ENCODE measurements at places on chromosomes 3 and 15. TPM values are rescaled to one million over a fixed set of nuclear protein-coding genes. Genes with fewer than 3 reads are reported as not detected.
A peak's percentile ranks its signal among the peaks of the same experiment; 100 is the strongest.

DNA sequence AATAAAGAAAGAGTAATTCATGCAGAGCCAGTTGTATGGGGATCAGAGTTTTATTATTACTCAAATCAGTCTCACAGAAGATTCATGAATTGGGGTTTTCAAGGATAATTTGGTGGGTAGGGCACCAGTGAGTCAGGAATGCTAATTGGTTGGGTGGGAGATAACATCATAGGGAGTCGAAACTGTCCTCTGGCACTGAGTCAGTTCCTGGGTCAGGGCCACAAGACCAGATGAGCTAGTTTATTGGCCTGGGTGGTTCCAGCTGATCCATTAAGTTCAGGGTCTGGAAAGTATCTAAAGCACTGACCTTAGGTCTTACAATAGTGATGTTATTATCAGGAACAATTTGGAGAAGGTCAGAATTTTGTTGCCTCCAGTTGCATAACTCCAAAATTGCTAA is 998.6 kb upstream of the EPHA6 start:
- DNase-seq: no peak

TGM5 gene
- total RNA-seq: not detected

- DNase-seq: peak; percentile 11
Observed at GRCh38 chr15:72227720-72228119, 3.3 kb downstream of the PKM start.

DNA sequence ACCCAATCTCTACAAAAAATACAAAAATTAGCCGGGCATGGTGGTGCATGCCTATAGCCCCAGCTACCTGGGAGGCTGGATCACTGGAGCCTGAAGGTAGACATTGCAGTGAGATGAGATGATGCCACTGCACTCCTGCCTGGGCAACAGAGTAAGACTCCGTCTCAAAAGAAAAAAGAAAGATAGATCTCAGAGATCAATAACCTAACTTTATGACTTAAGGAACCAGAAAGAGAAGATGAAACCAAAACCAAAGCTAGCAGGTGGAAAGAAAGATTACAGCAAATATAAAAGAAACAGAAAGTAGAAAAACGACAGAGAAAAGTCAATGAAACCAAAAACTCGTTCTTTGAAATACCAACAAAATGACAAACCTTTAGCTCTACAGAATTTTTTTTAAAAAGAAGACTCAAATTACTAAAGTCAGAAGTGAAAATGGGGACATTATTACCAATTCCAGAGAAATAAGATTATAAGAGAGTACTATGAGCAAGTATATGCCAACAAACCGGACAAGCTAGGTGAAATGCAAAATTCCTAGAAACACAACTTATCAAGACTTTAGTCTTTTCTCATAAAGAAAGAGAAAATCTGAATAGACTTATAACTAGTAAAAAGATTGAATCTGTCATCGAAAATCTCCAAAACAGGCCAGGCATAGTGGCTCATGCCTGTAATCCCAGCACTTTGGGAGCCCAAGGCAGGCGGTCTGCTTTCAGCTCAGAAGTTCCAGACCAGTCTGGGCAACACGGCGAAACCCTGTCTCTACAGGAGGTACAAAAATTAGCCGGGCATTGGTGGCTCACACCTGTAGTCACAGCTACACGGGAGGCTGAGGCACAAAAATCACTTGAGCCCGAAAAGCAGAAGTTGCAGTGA is 35.0 kb downstream of the ACAP2 start:
- no peak for DNase-seq

ATP13A5 gene
- not detected for total RNA-seq

SEMA3B gene
- total RNA-seq: 0.60 TPM

DNA sequence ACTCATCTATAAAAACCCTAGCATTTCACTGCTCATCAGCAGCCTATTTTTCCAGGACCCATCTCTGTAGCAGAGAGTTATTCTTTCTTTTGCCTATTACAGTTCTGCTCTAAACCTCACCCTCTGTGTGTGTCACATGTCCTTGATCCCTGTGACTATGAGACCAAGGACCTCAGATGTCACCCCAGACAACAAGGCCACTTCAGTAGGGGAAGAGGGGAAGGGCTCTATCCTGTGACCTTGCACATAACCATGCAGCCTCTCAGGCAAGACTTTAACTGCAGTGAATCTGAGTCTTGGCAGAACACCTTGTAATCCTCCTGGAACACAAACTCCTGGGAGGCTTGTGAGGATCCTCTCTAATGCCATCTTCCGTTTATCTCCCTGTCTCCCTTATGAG is 4.4 kb upstream of the ZNF589 start:
- DNase-seq: no peak

GRCh38 chr15:100484443-100484842 is 44.3 kb downstream of the CERS3 start:
- no peak for DNase-seq

THRB gene
- under 0.01 TPM for total RNA-seq

- DNase-seq: no peak
Observed at GRCh38 chr3:166569589-166569988, 732.4 kb upstream of the BCHE start.

- no peak for DNase-seq
Observed at GRCh38 chr3:21942328-21942727, 191.3 kb upstream of the ZNF385D start.

DNA sequence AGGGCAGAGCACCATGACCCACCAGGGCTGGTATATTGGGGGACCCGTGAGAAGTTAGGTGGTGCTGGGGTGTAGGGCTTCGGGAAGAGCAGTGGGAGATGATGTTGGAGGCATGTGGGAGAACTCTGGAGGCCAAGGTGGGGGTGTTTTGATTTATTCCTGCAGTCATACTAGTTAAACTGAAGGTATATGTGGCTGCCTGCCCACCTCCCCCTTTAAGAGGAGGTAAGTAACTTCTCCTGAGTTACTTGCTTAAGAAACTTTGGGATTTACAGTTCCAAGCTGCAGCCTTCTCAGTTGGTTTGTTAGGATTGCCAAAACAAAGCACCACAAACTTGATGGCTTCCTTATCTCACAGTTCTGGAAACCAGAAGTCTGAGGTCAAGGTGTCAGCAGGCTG is 73.1 kb upstream of the AGBL1 start:
- no peak for DNase-seq

IL16 gene
- total RNA-seq: 1.5 TPM

LTK gene
- total RNA-seq: not detected

DNA sequence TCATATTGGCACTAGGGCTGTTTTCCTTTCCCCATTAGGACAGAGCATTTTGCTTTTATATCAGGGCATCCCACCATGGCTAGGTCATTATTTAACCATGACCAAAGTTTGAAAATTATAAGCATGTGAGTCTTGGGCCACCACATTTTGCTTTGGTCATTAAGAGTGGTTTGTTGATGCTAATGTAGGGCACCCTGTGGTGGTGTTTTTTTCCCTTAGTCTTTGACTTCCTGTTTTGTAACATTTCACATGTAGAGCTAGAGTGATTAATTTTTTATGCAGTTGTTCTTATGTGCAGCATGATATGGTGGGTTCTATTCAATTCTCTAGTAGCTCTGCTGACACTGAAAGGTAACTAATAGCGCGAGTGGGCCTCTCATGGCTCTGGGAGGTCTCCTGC is 249.6 kb upstream of the ROBO1 start:
- no peak for DNase-seq

IQCF5 gene
- not detected for total RNA-seq

DNA sequence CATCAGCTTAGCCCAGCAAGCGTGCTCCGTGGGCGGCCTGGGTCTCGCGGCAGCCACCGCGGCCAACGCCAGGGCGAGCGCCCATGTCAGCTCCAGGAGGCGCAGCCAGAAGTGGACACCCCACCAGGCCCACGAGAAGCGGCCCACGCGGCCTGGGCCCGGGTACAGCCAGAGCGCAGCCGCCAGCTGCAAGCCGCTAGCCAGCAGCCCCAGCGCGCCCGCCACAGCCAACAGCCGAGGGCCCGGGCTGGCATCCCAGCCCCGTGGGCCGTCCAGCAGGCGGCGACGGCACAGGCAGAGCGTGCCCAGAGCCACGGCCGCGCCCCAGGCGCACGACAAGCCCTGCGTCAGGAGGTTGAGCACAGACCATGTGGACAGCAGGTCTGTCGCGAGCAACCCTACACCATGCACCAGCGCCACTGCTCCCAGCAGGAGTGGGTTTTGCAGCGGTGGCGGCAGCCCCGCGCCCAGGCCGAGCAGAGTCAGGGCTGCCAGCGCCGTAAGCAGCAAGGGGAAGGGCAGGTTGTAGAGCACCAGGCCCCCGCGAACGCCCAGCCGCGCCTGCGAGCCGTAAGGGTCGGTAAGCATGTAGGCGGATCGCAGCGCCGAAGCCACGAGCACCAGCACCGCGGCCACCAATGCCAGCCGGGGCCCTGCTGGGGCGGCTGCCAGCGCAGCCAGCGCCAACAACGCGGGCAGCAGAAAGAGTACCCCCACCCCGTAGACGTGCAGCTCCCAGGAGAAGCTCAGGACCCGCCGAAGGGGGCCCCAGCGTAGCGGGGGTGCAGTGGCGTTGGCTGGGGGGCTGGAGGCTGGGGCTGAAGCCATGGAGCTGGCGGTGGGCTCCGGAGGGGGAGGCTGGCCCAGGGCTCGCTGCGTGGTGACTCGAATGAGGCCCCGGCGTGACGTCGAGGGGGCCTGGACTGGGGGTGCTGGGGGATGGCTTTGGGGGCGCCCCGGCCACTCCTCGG is 4.9 kb downstream of the PRRT3 start:
- DNase-seq: peak; percentile 86

SLC35A5 gene
- total RNA-seq: 35.7 TPM

DNA sequence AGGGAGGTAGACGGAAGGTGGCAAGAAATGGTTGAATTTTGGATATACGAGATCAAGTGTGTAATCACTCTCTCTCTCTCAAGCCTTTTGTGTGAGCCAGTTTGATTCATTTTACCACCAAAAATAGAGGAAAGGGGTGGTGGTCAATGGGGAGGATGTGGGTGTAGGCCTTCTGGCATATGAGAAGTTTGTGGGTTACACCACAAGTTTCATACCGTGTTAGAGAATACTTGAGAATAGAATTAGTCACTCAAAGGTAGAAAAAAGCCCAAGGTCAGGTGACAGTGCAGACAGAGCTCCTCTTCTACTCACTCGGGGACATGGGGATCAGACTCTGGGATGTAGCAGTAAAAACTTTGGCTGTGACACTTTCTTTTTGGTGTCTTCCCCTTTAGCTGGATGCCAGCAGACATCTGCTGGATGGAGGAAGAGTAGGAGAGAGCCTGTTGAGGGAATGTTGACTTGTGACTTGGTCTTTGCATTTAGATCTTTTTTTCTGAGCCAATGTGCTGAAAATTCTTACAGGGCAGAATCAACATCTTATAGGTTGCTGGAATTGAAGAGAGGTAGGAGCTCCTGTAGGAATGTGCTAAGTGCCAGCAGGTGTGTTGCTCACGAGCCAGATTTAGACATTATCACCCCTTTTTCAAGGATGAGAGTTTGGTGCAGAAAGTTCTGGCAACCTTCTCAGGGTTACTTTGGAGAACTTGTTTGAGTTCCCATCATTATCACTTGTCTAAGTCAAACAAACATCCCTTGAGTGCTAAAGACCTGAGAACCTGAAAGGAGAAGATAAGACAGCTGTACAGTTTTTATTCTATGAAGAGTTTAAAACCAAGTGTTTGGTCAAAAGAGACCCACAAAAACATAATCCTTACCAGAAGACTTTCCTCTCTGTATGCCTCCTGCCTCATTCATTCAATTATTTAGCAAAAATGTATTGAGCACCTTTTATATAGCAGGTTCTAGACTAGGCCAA is 43.9 kb upstream of the RYK start:
- no peak for DNase-seq

DNA sequence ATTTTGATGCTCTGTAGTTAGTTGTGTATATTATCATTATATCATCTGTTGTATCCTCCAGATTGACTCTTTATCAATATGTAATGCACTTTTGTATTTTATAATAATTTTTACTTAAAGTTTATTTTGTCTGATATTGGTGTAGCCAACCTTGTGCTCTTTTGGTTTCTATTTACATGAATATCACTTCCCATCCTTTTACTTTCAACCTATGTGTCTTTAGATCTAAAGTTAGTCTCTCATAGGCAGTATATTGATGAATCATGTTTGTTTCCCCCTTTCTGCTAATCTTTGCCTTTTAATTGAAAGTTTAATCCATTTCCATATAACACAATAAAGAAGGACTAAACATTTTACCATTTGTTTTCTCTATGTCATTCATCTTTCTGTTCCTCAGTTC is 28.1 kb upstream of the CD200R1L start:
- no peak for DNase-seq

GRCh38 chr3:143793971-143794370 is 54.3 kb downstream of the SLC9A9 start:
- no peak for DNase-seq

DNA sequence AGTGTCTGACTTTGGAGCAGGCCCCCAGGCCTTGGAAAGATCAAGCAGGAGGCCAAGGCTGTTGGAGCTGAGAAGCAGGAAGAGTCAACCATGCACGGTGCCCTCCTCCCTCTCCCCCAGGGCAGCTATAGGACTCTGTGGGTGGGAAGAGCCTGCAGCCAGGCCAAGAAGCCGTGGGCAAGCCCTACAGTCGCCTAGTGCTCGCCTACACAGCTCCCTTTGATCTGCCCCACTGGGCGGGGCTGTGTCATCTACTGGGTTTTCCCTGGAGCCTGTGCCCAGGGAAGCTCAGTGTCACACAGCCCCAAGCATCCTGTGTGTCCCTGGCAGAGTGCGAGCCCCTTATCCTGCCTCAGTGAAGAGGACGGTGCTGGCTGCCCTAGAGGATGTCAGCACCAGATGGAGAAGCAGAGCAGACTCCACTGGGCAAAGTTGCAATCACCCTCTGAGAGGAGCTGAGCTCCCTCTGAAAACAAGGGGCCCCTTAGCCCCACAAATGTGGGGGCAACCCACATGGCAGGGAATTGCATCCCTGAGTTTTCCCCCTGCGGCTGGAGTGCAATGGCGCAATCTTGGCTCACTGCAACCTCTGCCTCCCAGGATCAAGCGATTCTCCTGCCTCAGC is 72.2 kb downstream of the KLF13 start:
- DNase-seq: no peak

DNA sequence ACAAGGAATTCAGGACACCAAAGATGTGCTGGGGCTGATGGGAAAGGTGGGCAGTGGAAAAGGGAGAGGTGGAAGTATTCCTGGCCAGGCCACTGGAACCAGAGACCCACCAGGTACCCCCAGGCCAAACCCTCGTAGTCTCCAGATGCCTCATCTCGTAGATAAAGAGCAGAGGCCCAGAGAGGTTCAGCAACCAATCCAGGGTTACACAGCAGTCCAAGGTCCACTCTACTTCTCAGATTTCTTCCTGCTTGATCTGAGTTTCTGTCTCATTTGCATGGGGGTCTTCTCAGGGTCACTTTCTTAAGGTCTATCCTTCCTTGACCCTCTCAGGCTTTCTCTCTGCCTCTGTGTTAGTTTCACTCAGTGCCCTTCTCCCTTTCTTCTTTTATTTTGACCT is 5.1 kb downstream of the TTC21A start:
- DNase-seq: no peak

PLXND1 gene
- 131 TPM for total RNA-seq
